ENCODE measurements at places on chromosomes 5 and 9.

- no peak for DNase-seq
These were observed 37.8 kb upstream of the KIF2A start for GRCh38 chr5:62268234-62268633.

- no peak for DNase-seq
These were observed 888 bp downstream of the RPL26L1 start for GRCh38 chr5:172959824-172960799.

DNA sequence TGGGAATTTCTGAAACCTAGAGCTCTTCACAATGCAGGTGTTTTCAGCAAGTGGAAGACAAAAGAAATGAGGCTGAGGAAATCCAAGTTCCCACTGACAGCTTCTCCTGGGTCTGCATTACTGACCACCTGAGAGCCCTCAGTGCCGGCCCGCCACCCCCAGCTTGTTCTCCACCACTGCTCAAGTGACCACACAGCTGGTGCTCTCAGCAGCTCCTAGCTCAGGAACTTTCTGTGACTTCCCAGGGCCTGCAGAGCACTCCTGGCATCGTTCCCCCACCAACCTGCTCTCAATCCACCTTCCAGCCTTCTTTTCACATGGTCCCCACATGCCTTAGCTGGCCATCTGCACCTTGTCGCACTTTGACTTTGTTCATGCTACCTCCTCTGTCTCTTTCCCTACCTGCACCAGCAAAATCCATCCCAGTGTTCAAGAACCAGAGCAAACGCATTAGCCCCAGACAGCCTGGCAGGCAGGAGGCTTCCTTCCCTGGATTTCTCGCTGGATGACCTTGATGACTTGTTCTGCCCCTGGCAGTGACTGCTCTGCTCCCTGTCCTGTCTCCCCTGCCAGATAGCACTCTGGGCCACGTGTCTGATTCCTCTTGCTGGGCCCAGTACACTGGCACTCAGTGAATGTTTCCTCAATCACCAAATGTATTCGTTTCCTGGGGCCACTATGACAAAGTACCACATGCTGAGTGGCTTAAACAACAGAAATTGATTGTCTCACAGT is 35.1 kb upstream of the NANS start:
- no peak for DNase-seq

DNA sequence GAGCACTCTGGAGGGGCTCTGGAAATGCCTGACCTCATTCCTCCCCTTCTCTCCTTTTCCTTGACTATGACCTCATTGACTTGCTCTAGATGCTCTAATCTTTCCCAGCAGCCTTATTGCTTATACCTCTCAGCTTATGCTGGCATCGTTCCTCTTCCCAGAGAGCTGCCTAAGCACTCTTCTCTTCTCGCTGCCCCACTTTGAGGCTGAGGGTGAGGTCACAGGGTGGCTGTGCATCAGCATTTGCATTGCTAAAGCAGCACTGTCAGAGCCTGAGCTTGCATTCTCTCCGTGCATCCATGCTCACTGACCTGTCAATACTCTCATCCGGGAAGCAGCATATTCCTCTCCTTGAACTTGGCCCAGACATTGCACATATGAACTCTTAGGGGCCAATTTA is 96.4 kb upstream of the NTRK2 start:
- no peak for DNase-seq

GRCh38 chr9:120603010-120603409 is 23.0 kb upstream of the CDK5RAP2 start:
- no peak for DNase-seq

DNA sequence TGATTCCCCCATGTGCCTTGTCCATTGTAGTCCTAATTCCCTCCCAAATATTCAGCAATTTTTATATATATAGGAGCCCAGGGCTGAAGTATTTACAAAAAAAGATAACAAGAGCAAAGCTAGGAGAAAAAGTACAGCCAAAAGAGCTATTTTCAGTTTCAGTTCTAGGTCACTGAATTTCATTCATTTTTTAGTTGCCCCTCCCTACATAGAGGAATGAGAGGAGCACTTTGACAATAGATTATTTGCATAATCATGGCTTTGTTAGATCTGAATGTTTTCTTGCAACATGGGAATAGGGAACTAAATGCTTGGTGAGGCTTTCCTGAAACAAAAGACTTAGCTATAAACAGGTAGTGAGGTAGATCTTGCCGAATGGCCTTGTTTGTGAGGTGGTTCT is 15.3 kb upstream of the F2RL2 start:
- DNase-seq: no peak

GRCh38 chr5:101904736-101905135 is 391.3 kb downstream of the SLCO4C1 start:
- no peak for DNase-seq

DNA sequence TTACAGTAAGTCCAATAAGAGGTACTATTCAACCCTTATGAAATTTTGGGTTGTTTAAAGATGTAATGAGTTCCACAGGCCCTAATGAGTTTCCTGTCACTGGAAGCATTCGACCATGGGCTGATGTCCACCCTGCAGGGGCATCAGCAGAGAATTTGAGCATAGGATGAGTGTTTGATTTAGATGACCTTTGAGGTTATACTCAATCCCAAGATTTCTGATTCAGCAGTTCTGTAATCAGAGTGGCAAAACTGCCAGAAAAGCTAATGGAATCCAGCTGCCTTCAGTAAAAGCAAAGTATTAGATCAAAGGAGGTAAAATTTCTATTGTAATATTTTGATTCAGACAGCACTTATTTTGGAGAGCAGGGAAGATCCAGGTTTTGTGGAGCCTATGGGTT is 68.3 kb downstream of the COX7C start:
- no peak for DNase-seq

- DNase-seq: no peak
These were observed 7.9 kb upstream of the ACSL6 start for GRCh38 chr5:132019337-132019736.

DNA sequence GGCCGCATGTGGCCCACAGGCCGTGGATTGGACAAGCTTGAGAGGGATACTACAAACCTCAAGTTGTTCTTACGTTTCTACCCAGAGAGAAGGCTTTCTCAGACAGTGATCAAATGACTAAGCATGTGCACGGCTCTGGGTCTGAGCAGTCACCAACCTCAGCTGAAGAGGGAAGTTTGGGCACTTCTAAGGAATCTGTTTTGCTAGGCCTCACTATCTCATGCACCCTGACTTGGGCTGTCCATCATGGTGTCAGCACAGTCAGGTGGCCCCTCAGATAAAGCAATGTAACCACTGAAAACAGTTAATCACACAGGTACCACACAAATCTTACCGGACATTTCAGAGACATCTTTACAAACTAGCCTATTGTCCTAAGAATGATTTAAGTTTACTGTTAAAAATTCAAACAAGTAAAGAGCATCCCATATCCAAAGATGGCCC is 24.6 kb downstream of the CSF2 start:
- DNase-seq: no peak

DNA sequence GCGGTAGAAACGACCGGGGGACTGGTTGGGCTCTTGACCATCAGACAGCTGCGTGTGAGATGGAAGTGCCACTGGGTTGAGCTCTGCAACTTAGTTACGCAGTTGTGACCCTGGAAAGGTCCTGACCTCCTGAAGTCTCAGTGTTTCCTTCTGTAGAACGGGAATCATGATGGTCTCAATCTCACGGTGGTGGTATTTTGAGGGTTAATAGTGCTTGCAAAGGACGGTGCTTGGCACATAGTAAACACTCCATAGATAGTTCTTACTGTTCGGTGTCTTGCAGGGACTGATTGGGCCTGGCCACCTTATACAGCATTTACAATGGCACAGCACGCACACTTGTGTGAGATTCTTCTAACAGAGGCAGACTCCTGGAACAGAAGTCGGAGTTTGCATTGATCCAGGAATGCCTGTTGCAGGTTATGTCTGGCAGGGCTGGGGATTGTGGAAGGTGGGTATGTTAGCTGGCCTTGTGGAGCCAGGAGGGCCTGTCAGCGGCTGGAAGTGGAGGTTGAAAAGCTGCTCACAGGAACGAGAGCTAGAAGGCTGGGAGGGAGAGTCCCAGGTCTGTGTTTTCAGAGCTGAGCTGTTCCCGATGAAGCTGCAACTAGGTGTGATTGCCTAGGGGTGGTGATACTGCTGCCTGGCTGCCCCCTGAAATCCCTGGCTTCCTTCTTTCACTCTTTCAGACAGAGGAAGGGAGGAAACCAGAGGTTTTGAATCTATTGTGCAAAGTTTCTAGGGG is 962 bp upstream of the TXN start:
- DNase-seq: peak; percentile 9

DNA sequence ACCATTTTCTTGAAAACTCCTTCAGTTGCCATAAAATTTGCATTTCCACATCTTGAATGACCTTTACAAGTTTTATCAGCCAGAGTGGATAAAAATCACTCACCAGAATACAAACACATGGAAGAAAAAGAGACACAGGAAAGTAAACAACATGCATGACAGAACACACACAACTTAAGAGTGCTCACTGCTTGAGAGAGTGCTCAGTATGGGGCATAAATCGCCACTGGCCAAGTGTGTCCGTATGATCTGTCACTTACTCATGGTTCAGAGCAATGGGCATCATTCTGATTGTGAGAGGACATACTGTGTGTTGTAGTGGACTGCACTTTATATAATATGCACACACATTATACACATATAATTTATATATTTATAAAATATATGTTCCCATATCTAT is 155.6 kb upstream of the NTRK2 start:
- DNase-seq: no peak

GRCh38 chr5:54986269-54986654 is 869 bp upstream of the ESM1 start:
- no peak for DNase-seq

GRCh38 chr9:108515856-108516255 is 339.9 kb downstream of the ACTL7B start:
- no peak for DNase-seq

DNA sequence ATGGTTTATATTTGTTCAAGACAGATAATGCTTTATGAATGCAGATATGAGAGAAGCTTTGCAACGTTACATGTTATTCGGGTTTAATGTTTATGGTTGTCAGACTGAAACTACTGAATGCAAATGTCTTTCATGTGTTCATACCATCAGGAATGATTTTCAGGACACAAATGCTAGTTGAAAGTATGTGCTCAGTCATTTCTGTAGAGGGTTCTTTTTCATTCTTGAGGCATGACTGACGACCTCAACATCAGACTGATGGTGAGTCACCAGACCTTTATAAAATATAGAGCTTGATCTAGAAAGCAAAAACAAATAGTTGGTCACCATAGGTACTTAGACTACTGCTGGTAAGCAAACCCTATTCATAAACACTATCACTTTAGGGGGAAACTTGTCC is 287.3 kb upstream of the NUDT12 start:
- DNase-seq: no peak

All from activated CD4-positive, alpha-beta T cell treated with anti-CD3 and anti-CD28 coated beads, Interleukin-2, amount 10 ng/mL, durations not matched to agents 7 days and 5 days (primary cell).